Fibroblast of the aortic adventitia (primary cell): ENCODE measurements at places on chromosomes 11 and 22. TPM values are rescaled to one million over a fixed set of nuclear protein-coding genes. Genes with fewer than 3 reads are reported as not detected.

GRCh38 chr11:122269824-122270223, 153.8 kb upstream of the BLID start:
- no peak for DNase-seq

DNA sequence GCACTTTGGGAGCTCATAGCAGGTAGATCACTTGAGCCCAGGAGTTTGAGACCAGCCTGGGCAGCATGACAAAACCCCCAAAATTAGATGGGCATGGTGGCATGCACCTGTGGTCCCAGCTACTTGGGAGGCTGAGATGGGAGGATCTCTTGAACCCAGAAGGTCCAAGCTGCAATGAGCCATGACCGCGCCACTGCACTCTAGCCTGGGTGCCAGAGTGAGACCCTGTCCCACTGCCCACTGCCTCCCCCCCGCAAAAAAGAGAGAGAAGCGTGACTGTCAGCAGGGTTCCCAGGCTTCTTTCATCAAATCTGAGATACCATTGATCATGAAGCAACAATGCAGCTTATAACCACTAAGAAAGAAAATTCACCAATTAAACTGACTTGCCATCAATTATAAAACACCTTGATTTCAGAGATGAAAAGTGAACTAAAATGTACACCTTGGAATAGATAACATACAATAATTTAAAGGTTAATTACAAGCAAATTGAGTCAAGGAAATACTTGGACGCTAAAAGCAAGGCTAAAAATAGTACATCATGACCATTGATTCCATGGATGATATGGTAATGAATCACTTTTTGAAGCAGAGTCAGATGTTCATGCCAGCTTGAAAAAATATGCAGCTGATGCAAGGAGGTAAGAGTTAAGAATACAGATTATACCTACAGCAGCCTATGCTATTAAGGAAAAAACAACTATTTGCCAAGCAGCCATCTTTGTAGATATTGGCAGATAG, 90.8 kb upstream of the ALKBH3 start:
- peak; percentile 77 for DNase-seq

Gene APLP2
- 724 and 1,292 TPM in 2 replicates for total RNA-seq

- DNase-seq = no peak
Measured at GRCh38 chr11:70700453-70700852, 302.1 kb downstream of the CTTN start.

GRCh38 chr22:24323695-24324094, 53.1 kb downstream of the SPECC1L start:
- no peak for DNase-seq

Gene OR52K1
- total RNA-seq = not detected in 2 replicates

GRCh38 chr11:73126804-73127480, 15.2 kb downstream of the FCHSD2 start:
- DNase-seq = peak; percentile 53

- no peak for DNase-seq
Measured at GRCh38 chr11:99565333-99565732, 544.6 kb downstream of the CNTN5 start.

- DNase-seq = peak; percentile 66
Measured at GRCh38 chr11:83042964-83043711, 28.6 kb downstream of the RAB30 start.

DNA sequence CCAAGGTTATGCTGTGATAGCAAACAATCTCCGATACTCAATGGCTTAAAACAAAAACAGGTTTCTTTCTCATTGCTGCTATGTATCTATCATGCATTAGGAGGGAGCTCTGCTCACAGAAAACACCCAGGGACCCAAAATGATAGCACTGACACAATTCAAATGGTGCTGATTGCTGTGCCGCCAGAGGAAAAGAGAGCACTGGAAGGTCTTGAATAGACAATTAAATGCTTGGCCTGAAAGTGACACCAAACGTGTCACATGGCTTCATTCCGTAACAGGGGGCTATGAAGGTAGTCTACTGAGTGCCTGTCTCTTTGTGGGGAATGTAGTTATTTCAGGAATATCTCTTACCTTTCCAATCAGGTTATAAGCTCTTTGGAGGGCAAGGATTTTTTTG, 94.2 kb downstream of the FAR1 start:
- DNase-seq = no peak

Gene RAG1
- 0.45 and 1.1 TPM in 2 replicates for total RNA-seq

Gene IGHMBP2
- 10.8 and 11.0 TPM in 2 replicates for total RNA-seq
